ENCODE measurements at places on chromosomes 3 and 15.

DNA sequence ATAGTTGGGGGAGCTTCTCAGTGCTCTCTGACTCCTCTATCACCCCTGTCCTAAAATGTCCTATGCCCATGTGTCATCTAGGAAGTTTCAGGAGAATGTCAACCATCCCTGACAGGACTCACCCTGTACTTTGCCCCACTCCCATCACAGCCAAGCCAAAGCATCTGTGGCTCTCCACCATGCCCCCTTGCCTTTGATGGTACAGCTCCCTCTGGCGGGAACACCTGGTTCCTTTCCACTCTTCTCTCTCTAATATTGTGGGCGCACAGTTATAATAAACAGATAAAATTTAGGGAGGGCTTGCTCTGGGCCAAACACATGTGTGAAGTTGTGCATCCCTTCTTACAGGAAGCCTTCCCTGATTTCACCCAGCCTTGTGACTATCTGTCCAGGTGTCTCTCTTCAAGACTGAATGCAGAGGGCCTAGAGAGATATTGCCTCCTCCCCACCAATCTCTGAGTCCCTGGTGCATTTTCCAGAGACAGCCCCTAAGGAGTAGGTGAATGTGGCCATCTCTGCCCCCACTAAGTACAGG, 62.8 kb downstream of the ISG20 start:
- no peak for DNase-seq

DNA sequence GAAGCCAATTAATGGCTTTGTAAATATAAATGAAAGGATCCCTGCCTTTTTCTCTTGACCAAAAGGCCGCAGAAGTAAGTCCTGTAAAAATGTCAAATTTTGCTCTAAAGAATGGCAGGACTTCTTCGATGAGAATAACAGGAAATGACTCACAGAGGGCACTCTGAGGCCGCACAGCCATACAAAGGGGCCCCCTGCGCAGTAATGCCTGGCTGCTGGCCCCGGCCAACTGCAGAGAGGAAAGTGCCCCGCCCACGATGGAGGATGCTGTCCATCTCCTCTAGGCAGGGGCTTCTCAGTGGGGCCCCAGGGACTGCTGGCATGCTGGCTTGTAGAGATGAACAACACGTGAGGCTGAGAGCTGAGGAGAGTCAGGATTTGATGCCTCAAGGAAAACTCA, 18.1 kb upstream of the SCN10A start:
- no peak for DNase-seq

DNA sequence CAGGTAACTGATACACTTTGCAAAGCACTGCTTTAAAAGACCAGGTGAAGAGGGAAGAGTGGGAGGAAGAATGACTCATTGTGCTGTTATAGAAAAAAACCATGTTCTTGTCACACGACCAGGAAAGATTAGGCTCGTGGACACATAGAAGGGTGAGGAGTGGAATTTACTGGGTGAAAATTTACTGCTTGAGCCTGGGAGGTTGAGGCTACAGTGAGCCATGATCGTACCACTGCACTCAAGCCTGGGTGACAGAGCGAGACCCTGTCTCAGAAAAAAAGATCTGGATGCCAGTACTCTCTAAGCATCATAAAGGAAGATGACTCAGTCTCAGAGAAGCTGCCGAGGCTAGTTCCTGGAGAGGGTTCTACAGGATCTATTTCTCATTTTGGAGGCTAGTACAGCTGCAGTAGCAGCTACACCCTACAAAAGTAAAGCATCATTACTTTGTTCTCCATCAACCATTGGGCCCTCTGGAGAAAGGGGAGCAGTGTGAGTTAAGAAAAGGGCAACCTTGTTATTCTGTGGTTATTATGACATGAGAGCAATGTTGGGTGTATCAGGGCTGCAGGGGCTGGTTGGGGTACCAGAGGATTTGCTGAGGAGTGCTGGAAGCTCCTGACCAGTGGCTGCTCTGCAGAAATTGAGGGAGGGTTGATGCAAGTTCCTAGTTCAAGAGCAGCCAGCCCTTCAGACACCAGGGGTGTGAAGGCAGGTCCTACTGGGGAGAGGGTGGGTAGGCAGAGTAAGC, 75.4 kb downstream of the CMTM8 start:
- DNase-seq: no peak

- no peak for DNase-seq
Observed at GRCh38 chr3:111333642-111334041, 208.4 kb upstream of the CD96 start.

DNA sequence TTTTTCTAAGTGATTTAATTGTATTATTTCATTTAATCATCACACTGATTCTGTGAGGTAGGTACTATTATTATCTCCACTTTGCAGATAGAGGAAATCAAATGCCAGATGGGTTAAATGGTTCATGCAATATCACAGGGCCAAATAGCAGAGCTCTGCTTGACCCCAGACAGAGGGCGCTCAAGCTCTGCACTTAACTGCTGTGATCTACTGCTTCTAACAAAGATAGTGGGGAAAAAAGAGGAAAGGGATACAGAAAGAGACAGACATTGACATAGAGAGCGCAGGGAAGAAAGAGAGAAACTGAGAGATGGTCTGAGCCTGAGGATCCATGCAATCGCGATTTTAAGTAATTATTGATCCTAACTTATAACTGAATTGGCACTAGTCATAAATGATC, 279.1 kb upstream of the THRB start:
- peak; percentile 74 for DNase-seq

DNA sequence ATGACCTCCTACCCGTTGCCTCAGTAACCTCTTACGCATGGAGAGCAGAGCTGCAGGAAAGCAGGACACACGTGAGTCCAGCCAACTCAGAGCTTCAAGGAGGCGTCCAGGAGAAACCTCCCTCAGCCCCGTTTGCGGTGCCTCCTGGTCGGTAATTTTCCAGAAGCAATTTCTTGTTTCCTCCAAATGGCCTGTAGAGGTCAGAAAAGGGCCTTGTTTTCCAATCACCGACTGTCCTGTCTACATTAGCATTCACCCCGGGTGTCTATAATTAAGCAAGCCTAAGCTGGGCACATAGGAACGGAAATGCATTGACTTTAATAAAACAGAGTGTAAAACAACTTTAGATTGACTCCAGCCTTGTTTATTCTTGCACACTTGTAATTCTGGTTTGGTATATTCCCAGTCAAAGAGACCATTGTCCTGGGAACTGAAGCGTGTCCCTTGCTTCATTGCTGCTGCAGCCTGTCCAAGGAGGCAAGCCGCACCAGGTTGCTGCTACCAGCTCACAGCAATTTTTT, 836.2 kb downstream of the AGBL1 start:
- peak; percentile 19 for DNase-seq

GRCh38 chr3:171239757-171240503, 213.4 kb upstream of the SLC2A2 start:
- DNase-seq: no peak

DNA sequence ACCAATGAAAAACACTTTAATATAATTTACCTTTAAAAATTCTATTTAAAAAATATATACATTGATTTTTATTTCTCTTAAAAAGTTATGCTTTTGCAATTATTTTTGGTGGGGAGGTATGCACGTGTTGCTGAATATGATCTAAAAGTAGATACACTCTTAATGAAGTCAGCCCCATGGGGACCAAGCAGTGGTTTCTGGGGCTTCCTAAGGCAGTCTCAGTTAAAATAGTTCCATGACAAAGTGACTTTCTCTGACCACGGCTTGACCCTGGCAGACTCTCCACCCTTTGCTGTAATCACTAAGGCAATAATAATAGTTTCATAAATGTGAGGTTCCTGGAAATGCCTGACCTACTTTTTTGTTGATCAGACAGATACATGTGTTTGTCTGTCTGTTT, 50.4 kb downstream of the CCR4 start:
- no peak for DNase-seq

DNA sequence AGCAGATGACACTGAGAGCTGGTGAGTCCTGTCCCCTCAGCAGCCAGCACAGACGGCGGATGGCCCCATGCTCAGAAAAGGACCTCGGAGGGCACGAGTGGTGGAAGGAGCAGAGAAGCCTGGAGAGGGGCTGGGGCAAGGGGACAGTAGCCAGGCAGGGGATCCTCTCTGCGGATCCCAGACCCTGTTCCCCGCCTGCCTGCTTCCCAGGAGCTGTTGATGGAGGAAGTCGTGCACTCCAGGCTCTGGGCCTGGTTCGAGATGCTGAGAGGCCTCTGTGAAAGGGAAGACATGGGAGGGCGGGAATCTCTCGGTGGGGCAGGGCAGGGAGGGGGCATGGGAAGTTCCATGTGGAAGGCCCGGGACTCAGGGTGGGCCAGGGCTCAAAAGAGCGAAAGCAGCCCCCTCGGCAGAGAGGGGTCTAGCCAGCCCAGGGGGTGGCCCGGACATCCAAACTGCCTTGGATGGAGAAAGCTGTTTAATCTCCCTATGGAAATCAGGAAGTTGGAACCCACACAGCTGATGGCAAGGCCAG, 47.9 kb upstream of the MAGEF1 start:
- DNase-seq: no peak

DNA sequence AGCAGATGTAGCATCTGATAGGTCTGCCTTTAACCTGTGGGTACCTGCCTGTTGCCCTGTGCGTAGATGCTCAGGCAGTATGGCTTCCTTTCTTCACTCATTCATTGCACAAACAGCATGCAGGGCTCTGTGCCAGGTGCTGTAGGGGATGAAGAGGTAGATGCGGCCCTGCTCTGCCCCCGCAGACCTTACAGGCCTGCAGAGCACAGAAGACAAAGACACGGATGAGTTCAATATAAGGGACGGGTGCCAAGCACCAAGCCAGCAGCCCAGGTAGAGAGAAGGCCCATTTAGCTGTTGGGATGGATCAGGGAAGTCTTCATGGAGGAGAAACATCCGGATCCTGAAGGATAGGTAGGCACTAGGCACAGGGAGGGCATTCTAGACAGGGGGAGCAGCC, 69.4 kb downstream of the AAGAB start:
- DNase-seq: no peak

- DNase-seq: no peak
Observed at GRCh38 chr15:38144921-38145320, 107.7 kb upstream of the SPRED1 start.

GRCh38 chr3:35739181-35739809, 100.0 kb downstream of the ARPP21 start:
- DNase-seq: no peak

DNA sequence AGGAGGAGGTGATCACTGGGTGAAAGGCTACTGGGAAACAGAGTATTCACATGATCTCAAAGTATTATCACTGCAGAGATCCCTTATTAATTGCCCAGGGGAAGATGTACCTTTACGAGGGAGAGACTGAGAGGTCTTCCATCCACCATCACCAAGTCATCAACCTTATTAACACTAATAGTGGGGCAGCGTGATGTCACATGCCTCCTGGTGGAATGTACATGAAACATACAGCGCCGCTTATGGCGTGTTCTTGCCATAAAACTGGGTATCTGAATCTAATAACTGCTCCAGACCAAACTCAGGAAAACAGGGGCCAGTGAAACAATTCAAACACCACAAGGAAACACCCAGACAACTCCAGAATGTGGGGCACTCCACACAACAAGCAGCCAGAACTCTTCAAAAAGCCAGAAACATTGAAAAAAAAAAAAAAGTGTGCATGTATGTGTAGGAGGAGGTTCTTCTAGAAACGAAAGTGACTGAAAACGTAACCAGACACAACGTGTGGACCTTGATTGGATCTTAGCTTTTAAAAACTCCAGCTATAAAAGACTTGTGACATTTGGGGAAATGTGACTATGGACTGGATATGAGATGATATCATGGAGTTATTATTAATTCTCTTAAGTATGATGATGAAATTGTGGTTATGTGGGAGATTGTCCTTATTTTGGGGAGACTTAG, 4.6 kb downstream of the STIMATE start:
- no peak for DNase-seq

DNA sequence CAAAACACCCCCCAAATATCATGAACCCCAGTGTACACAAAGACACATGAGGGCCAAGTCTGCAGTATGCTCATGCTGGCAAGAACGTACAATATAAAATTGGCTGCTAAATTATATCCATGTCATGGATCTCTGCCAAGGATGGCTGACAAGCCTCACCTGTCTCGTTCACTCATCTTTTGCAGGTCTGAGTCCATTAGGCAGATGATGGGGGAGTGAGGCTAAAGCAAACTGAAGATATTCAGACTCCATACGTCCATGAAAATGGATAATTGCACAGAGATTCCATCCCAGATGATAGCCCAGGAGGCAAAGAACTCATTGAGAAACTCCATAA, 122.3 kb upstream of the PTPRG start:
- DNase-seq: no peak

- DNase-seq: no peak
Observed at GRCh38 chr3:64122476-64122875, 99.2 kb upstream of the PSMD6 start.

GRCh38 chr3:131356006-131356595, 25.5 kb upstream of the NUDT16 start:
- DNase-seq: no peak

- DNase-seq: peak; percentile 9
Observed at GRCh38 chr15:79595995-79596622, 164.0 kb downstream of the MINAR1 start.

- no peak for DNase-seq
Observed at GRCh38 chr3:123110282-123110975, 43.6 kb downstream of the PDIA5 start.

DNA sequence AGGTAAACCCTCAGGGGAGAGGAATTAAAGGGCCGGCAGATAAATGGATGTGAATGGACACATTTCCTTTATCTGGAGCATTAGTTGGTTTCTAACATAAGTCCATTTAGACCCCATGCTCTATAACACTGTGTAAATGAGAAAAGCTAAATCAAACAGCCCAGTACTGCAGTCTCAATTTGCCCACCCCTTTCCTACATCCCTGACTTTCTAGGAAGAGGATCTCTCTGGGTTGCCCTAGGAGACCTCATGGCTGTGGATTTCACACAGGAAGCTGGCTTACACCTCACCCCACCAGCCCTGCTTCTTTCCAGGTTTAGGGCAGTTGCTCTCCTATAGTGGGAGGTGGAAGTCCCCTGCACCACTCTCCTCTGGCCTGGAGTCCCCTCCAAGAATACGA, 126.2 kb downstream of the CLSTN2 start:
- DNase-seq: no peak

DNA sequence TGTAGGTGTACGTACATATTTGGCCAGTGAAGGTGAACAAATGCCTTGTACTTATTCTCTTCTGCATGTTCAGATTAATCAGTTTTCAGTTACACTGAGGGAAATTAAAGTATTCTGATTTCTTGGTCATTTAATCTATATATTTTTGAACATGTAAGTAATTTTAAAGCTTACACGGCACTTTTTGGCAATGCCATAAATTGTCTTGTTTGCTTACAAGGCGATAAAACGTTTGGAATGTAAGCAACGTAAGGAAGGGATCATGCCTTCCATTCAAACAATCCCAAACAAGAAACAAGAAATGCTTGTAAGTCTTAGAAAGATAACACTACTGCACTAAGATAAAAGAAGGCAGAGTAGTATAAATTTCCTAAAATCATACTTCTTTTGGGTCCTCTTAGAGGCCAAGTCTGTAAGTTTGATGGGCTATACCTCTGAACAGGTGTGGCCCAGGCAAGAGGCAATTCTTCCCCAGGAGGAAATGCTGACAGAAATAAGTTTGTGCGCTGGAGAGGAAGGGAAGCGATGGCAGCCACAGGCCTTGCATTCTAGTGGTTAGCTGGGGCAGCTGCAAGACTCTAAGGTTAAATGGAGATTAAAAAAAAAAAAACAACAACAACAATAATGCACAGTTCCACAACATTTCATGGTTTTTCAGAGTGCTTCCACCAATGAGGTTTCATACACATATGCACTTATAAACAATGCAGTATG, 73.8 kb downstream of the GOLIM4 start:
- DNase-seq: no peak

GRCh38 chr3:61460636-61461035, 100.7 kb upstream of the PTPRG start:
- no peak for DNase-seq

GRCh38 chr3:122992676-122993075, 34.9 kb downstream of the SEMA5B start:
- DNase-seq: no peak
